ENCODE measurements at places on chromosomes 12 and 14. TPM values are rescaled to one million over a fixed set of nuclear protein-coding genes. Genes with fewer than 3 reads are reported as not detected.

GPR84 gene
- not detected for total RNA-seq

HPD gene
- total RNA-seq, result not detected

CD163L1 gene
- not detected for total RNA-seq

PTPRB gene
- not detected for total RNA-seq

VWF gene
- 1.3 TPM for total RNA-seq

PDE3A gene
- 0.30 TPM for total RNA-seq

CCDC198 gene
- total RNA-seq, result not detected

MYL2 gene
- total RNA-seq, result not detected

PYGL gene
- 1.3 TPM for total RNA-seq

TAS2R8 gene
- not detected for total RNA-seq

TMPRSS12 gene
- total RNA-seq, result not detected

TSPAN19 gene
- not detected for total RNA-seq

RFX4 gene
- not detected for total RNA-seq

ARG2 gene
- total RNA-seq, result 4.3 TPM

All from CD4-positive, CD25-positive, alpha-beta regulatory T cell (primary cell).